ENCODE measurements at places on chromosomes 1 and 21.

DNA sequence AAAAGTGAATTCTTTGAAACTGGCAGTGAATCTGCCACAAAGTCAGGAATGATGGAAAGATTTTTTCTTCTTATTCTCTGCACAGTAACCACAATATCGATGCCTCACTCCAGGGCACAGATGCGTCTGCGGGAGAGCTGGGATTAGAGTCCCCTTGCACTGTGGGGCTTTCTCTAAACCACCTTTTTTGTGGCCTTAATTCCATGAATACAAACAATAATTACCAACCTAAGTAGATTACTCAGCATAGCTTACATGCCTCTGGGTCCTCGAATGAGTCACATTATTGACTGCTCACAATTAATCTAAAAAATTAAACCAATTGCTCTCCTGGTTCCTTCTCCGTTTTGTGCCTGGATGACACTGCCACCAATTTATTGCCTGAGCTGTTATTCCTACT lies 125.8 kb downstream of the KAZN start:
- DNase-seq, result peak; percentile 47

DNA sequence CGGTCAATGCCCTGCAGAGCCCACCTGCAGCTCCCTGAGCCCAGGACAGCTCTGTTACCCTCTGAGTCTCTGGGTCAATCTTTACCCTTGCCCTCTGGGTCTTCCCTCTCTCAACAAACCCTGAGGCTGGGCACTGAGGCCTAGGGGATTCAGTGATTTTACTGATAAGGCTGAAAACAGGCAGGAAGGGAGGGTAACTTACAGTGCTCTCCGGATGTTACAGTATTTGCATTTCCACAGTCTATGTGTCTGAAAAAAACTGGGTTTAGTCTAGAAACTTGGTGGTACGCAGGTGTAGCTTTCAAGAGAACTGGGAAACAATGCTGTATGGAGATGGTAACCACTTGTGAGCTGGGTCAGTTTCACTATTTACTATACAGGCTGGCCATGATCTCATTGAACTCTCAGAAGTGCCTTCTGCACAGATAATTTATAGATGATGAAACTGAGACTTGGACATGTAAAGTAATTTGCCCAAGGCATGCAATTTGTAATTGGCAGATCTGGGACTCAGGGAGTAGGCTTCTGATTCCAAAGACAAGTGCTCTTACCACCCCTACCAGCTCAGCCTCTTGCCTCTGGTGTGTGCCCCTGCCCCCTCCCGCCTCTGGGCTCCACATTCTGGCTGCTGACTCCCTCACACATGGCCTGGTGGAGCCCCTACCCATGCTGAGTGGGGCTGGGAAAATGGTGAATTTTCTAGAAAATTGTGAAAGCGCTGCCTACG lies 48.8 kb downstream of the TENT5C start:
- DNase-seq, result no peak

DNA sequence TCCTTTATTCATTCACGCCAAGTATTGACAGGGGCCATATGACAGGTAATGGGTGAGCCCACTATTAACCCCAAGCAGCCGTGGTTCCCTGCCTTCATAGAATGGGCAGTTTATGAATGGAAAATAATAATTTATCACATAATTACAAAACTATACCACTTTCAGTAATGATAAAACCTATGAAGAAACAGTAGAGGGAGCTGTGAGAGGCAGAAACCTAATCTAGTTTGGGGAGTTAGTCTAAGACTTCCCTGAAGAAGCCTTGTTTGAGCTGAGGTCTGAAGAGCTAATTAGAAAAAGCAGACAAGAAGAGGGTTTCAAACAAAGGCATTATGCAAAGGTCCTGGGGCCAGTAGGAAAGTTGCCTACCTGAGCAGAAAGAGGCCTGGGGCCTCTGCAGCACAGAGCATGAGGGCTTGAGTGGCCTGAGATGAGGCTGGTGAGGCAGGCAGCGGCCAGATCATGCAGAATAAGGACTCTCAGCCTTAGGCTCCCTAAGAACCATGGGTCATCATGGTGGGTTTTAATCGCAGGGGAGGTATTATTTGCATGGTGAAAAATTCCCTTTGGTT lies 142.8 kb downstream of the ATG4C start:
- no peak for DNase-seq

- DNase-seq, result peak; percentile 6
These were observed 38.6 kb downstream of the NFIA start for GRCh38 chr1:61120998-61121397.

GRCh38 chr1:112304126-112304525 lies 91.9 kb upstream of the CTTNBP2NL start:
- no peak for DNase-seq

Data from AG08395 (cell line).